ENCODE measurements at places on chromosomes 1 and 21.

GRCh38 chr1:186905561-186905960 lies 76.8 kb downstream of the PLA2G4A start:
- no peak overlapping the region for H3K27ac ChIP-seq
- no peaks in the 10 kb centered on the region for H3K27me3 ChIP-seq
- DNase-seq, result no peak
- peaks cover 7% of the 10 kb centered on the region for H3K4me1 ChIP-seq

- DNase-seq, result no peak
- H3K27me3 ChIP-seq, result no peaks in the 10 kb centered on the region
- peaks cover 14% of the 10 kb centered on the region for H3K36me3 ChIP-seq
- H3K4me1 ChIP-seq, result peaks cover 38% of the 10 kb centered on the region
- H3K27ac ChIP-seq, result peak overlapping the region; percentile 95
Measured at GRCh38 chr1:155940482-155940992, 901 bp upstream of the RXFP4 start.

DNA sequence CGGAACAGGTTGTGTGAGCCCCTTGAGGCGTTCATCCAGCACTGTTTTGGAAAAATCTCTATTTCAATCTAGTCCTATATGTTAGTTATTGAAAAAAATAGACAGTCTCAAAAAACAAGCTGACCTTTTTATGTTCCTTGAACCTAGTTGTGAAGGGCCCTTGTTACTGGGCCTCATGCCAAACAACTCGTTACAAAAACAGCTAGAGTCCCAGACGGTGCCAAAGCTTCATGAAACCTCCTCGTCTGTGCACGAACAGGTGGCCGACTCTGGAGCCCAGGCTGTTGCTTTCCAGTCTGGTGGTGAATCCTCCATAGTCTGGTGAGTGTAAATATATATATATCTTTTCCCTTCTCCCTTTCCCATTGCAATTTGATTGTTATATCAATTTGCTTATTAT lies at the start of gene CHIA:
Gene CHIA, plus strand, starts transcription at position 222 of the 400 bp plus-strand sequence. CDS start 19,617 bp downstream, outside the sequence.
- H3K27me3 ChIP-seq, result peaks cover 11% of the 10 kb centered on the region
- peaks cover 10% of the 10 kb centered on the region for H3K4me1 ChIP-seq
- no peak within 1 kb of the TSS for H3K27ac ChIP-seq
- H3K4me3 ChIP-seq, result no peak within 1 kb of the TSS
- no peaks in the 10 kb centered on the region for H3K36me3 ChIP-seq

DNA sequence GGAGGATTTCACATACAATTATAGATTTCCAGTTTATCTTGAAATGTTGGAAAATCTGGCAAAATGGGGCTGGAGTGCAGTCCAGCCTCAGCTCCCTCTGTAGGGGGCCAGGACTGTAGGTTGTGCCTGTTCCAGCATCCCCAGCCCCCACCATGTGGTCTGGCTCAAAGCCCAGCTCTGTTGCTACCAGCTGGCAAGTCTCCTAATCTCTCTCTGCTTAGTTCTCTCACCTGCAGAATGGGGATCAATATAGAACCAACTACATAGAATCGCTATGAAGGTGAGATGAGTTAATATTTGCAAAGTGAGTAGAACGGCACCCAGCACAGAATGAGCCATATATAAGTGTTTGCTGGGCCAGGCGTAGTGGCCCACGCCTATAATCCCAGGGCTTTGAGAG lies 50.0 kb upstream of the TARDBP start:
- H3K27ac ChIP-seq, result no peak overlapping the region
- peaks cover 12% of the 10 kb centered on the region for H3K4me1 ChIP-seq
- no peak overlapping the region for H3K4me3 ChIP-seq
- peaks cover 29% of the 10 kb centered on the region for H3K27me3 ChIP-seq

DNA sequence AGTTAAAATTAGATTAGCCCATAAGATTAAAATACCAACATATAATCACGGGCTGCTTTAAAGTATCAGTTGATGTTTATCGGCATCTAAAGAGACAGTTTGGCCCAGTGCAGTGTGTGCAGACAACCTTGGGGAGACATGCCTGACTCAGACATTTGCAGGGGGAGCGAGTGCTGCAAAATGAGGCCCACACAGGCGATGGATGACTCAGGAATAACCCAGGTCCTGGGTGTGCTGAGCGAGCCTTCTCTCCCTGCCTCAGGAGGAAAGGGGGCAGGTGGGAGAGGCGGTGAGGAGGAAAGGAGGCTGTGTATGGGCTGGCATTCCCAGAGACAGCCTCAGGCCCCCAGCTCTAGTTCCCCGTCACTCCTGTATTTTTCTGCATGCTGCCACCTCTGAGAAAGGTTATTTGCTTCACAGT lies 9.0 kb downstream of the SLC9A1 start:
- no peaks in the 10 kb centered on the region for H3K27me3 ChIP-seq
- H3K27ac ChIP-seq, result no peak overlapping the region
- H3K4me1 ChIP-seq, result peaks cover 21% of the 10 kb centered on the region

- no peaks in the 10 kb centered on the region for H3K27me3 ChIP-seq
- H3K4me3 ChIP-seq, result no peak overlapping the region
- H3K27ac ChIP-seq, result no peak overlapping the region
- DNase-seq, result no peak
Measured at GRCh38 chr1:12095452-12096263, 32.6 kb downstream of the TNFRSF8 start.

DNA sequence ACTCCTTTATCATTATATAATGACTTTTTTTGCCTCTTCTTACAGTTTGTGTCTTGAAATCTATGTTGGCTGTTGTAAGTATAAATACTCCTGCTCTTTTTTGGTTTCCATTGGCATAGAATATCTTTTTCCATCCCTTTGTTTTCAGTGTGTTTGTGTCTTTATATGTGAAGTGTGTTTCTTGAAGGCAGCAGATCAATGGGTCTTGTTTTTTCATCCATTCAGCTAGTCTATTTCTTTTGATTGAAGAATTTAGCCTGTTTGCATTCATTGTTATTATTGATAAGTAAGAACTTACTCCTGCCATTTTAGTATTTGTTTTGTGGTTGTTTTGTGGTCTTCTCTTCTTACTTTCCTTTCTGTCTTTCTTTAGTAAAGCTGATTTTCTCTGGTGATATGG lies 322.8 kb downstream of the PLA2G4A start:
- H3K4me3 ChIP-seq, result no peak overlapping the region
- H3K4me1 ChIP-seq, result no peaks in the 10 kb centered on the region
- H3K27me3 ChIP-seq, result no peaks in the 10 kb centered on the region
- no peak overlapping the region for H3K27ac ChIP-seq
- peaks cover 1% of the 10 kb centered on the region for H3K36me3 ChIP-seq

DNA sequence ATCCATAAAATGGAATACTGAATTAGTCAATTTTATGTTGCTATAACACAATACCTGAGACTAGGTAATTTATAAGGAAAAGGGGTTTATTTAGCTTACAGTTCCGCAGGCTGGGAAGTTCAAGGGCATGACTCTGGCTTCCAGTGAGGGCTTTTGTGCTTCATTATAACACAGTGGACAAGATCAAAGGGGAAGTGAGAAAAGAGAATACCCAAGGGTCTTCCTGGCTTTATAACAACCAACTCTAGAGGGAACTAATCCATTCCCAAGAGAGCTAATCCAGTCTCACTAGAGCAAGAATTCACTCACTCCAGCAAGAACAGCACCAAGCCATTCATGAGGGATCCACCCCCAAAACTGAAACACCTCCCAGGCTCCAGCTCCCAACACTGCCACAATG lies 3.1 kb downstream of the KIFAP3 start:
- H3K4me3 ChIP-seq, result no peak overlapping the region
- no peak for DNase-seq
- H3K4me1 ChIP-seq, result peaks cover 65% of the 10 kb centered on the region
- no peak overlapping the region for H3K27ac ChIP-seq
- peaks cover 5% of the 10 kb centered on the region for H3K36me3 ChIP-seq

- no peak overlapping the region for H3K4me3 ChIP-seq
- no peaks in the 10 kb centered on the region for H3K27me3 ChIP-seq
- no peaks in the 10 kb centered on the region for H3K4me1 ChIP-seq
- no peak overlapping the region for H3K27ac ChIP-seq
- H3K36me3 ChIP-seq, result no peaks in the 10 kb centered on the region
Measured at GRCh38 chr1:98217601-98218000, 296.8 kb upstream of the DPYD start.

GRCh38 chr1:103056423-103056822 lies 51.9 kb downstream of the COL11A1 start:
- no peak overlapping the region for H3K27ac ChIP-seq
- no peaks in the 10 kb centered on the region for H3K36me3 ChIP-seq
- no peak overlapping the region for H3K4me3 ChIP-seq
- no peaks in the 10 kb centered on the region for H3K4me1 ChIP-seq

DNA sequence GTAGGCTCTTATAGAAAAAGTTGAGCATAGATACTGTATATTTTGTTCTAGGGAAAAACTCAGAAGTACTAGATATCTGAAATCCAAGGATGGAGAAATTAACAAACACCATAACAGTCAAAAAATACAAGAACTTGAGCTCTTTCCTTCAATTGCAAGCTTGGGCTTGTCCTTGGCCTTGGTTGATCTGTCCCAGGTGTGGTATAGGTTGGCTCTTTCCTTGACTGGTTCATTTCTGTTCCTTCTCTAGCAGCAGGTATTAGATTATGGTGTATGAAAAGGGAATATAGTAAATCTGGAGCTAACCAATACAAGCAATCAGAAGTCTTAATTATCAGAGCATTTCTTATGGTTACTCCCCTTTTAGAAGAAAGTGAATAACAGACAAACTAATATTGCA lies 198.6 kb downstream of the GPATCH2 start:
- H3K27me3 ChIP-seq, result no peaks in the 10 kb centered on the region
- H3K4me1 ChIP-seq, result no peaks in the 10 kb centered on the region
- H3K4me3 ChIP-seq, result no peak overlapping the region
- DNase-seq, result no peak

DNA sequence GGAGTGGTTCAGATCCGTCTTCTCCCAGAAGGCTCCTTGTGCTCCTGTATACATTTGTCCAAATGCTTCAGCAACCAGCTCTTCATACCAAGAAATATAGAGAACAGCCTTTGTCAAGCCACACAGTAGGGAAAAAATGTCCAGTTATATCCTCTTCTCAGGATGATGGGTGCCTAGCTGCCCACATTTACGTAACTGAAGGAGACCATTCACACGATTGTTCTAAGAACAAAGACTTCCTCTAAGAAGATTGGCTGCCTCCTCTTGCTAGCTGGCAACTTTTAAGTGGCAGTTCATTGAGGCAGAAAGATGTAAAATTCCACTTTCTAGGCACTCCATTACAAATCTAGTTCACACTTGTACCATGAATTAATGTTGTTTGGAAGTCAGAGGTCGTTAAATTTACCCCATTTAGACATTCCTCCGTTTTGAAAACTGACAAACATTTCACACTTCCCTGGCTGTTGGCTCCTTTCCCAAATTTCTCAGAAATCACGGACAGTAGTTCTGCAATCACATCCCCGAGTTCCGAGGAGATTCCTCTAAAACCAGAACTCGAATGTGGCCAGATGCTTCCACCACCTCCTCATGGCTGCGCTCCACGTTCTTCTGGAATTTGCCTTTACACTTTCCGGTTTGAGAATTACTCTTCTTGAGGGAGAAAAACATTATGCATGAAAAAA lies 45.6 kb upstream of the CSF1 start:
- peaks cover 7% of the 10 kb centered on the region for H3K36me3 ChIP-seq
- H3K27me3 ChIP-seq, result no peaks in the 10 kb centered on the region
- peaks cover 11% of the 10 kb centered on the region for H3K4me1 ChIP-seq
- DNase-seq, result no peak

- no peak overlapping the region for H3K4me3 ChIP-seq
- H3K36me3 ChIP-seq, result no peaks in the 10 kb centered on the region
- H3K27me3 ChIP-seq, result no peaks in the 10 kb centered on the region
- no peak for DNase-seq
- no peak overlapping the region for H3K27ac ChIP-seq
Measured at GRCh38 chr1:216804111-216804510, 80.9 kb upstream of the ESRRG start.

GRCh38 chr1:96187020-96187419 lies 534.6 kb upstream of the PTBP2 start:
- no peaks in the 10 kb centered on the region for H3K4me1 ChIP-seq
- no peaks in the 10 kb centered on the region for H3K36me3 ChIP-seq
- H3K27ac ChIP-seq, result no peak overlapping the region

DNA sequence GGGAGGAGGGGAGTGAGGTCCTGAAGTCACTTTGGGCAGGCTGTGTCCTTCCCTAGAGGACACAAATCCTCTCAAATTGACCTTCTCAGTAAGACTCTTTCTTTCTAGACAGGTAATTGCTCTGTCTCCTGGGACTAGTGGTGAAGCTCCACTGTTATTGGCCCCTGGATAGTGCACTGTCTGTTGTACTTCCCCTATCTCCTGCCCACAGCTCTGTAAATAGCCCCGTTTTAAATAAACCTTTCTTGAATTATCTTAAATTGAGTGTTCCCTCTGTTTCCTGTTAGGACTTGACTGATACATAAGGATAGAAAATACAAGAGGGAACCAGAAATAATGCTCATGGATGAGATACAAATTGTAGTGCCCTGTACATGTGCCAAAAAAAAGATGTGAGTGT lies 229.5 kb upstream of the USP24 start:
- no peaks in the 10 kb centered on the region for H3K36me3 ChIP-seq
- H3K27me3 ChIP-seq, result peaks cover 20% of the 10 kb centered on the region
- H3K4me3 ChIP-seq, result no peak overlapping the region
- DNase-seq, result no peak
- H3K4me1 ChIP-seq, result peaks cover 5% of the 10 kb centered on the region

DNA sequence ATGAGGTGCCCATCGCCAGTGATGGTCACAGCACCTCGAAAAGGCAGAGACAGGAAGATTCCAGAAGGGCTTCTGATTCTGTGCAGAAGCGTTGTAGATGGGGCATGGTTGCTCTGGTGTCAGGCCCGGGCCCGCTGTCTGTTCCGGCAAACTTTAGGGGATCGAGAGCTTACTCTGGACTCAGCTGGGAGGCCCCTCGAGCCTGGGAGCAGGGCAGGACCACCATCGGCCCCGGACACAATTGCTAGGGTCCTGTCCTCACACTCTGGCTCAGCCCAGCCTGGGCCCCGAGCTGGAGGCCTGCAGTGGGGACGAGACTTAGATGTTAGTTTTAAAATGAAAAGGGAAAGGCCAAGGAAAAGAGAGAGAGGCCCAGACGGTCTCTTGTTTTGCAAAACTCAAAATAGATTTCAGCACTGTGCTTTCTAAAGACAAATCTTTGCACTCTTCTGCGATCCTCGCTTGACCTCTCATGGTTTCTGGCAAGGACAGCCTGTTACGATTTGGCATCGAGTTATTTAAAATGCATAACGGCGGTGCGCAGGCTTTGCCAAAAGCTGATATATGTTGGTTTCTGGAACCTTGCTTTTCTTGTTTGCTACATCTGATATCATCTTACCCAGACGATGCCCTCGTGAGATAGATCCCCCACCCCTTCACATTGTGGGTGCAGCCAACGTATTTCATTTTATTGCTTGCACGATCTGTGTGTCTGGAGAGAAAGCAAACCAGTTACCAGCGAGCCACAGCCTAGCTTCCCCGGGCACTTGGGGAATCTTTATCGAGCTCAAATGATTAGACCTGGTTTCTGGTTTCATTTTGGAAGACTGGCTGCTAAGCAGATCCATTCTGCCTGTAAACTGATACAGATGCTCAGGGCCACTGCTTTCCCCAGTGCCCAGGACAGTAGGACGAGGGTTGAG lies 58.0 kb downstream of the PRDM16 start:
- H3K27ac ChIP-seq, result no peak overlapping the region
- H3K4me1 ChIP-seq, result no peaks in the 10 kb centered on the region
- no peak for DNase-seq
- H3K4me3 ChIP-seq, result no peak overlapping the region

All from T-helper 2 cell treated with Interferon-gamma antibody and Interleukin-4, amounts not matched to agents 5 μg/mL and 100 μg/mL, for 36 hours (primary cell).